Activated naive CD4-positive, alpha-beta T cell treated with anti-CD3 and anti-CD28 coated beads for 36 hours (primary cell): ENCODE measurements at places on chromosomes 1 and 21. TPM values are rescaled to one million over a fixed set of nuclear protein-coding genes. Genes with fewer than 3 reads are reported as not detected.

GRCh38 chr1:181150273-181150672, 61.8 kb downstream of the IER5 start:
- H3K27me3 ChIP-seq, result no peaks in the 10 kb centered on the region
- no peak overlapping the region for H3K27ac ChIP-seq
- H3K36me3 ChIP-seq, result no peaks in the 10 kb centered on the region

SNX7 gene
- total RNA-seq, result not detected

DNA sequence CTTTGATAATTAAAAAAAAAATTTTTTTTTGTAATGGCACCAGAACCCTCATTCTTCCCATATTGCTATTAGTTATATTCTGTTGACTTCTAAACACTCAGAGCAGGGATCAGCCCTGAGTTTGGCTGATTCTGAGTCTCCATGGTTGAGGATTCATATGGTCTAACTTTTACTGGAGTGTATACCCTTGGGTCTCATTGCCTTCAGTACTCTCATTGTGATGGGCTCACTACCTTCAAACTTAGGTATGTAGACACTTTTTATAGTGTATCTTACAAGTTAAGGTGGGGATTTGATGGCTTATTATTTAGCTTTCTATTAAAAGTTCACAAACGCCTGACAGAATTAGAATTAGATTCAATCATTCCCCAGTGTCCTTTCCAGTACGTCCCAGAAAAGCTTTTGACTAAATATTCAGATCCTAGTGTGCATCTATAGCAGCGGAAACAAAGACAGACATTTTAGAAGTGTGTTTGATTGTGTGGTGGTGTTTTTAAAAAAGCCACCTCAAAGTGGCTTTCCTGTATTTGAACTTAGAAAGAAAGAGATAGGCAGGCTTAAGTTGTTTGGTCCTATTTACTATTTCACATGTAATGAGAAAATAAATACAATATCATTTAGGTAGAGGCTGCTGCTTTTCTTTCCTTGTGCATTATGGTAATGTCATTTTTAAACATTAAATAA, 1.4 kb downstream of the MACF1 start:
- H3K27me3 ChIP-seq, result no peaks in the 10 kb centered on the region
- peaks cover 44% of the 10 kb centered on the region for H3K4me1 ChIP-seq
- H3K36me3 ChIP-seq, result peaks cover 14% of the 10 kb centered on the region
- H3K27ac ChIP-seq, result peak overlapping the region; percentile 98
- peak overlapping the region; percentile 81 for H3K4me3 ChIP-seq

C1QB gene
- not detected for total RNA-seq

DNA sequence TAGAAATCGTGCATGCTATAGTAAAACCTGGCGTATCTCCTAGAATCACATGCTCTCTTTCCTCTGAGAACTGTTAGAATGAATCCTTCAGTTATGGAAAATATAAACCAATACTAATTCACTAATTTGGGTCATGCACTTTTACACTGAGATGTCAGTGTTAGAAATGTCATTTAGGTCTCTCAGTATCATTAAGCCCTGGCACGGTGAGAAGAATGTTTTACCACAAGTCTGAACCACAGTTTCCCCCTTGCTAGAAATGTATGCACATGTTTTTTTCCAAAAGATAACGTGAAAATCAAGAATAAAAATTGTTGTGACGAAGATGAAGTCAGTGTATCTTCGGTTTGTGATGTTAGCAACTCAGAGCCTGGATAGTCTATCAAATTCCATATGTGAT, 1062.7 kb upstream of the NCAM2 start:
- H3K27me3 ChIP-seq, result no peaks in the 10 kb centered on the region
- DNase-seq, result no peak
- no peak overlapping the region for H3K27ac ChIP-seq
- H3K4me3 ChIP-seq, result no peak overlapping the region
- no peaks in the 10 kb centered on the region for H3K4me1 ChIP-seq

- no peak for DNase-seq
- no peak overlapping the region for H3K27ac ChIP-seq
- H3K36me3 ChIP-seq, result peaks cover 5% of the 10 kb centered on the region
- H3K4me1 ChIP-seq, result peaks cover 16% of the 10 kb centered on the region
- no peaks in the 10 kb centered on the region for H3K27me3 ChIP-seq
Observed at GRCh38 chr21:41894922-41895557, 15.9 kb upstream of the PRDM15 start.

GRCh38 chr21:14603202-14603601, 57.1 kb upstream of the SAMSN1 start:
- no peaks in the 10 kb centered on the region for H3K27me3 ChIP-seq
- no peak overlapping the region for H3K4me3 ChIP-seq
- DNase-seq, result no peak
- H3K4me1 ChIP-seq, result peaks cover 24% of the 10 kb centered on the region
- no peaks in the 10 kb centered on the region for H3K36me3 ChIP-seq

DNA sequence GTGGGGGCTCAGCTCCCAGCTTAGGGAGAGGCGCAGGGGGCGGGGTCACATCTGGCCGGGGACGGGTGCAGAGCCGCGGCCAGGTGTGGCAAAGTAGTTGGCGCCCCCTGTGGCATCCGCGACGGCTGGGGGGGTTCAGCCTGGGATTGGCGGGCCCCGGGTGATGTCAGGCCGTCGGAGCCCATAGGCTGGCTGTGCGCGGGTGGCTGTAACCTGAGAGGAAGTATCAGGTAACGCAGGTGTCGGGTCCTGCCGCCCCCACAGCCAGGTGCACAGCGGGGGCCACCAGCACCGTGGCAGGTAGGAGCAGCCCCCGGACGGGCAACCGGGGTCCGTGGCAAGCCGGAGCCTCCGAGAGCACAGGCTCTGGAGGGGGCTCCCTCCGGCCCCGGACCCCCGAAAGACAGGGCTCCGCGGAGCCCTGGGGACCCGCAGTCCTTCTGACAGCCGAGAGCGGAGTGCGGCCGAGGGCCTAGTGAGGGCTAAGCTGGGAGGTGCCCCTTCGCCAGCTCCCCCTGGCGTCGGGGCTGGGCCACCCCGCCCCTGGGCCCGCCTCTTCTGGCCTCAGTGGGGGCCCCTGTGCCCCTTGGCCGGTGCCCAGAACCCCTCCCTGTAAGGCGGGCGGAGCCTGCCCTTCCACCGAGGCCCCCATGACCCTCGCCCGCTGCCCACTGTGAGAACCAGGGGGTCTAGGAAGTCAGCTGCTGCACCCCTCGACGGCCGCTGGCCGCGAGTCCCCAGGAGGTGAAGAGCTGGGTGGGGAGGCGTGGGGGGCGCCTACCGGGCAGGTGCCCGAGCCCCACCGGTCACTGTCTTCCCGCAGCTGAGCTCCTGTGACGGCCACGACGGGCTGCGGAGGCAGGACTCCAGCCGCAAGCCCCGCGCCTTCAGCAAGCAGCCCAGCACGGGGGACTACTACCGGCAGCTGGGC, 17.9 kb downstream of the TNFRSF25 start:
- no peak overlapping the region for H3K27ac ChIP-seq
- peaks cover 15% of the 10 kb centered on the region for H3K4me1 ChIP-seq
- peaks cover 54% of the 10 kb centered on the region for H3K27me3 ChIP-seq
- peak; percentile 34 for DNase-seq
- H3K4me3 ChIP-seq, result no peak overlapping the region

PYHIN1 gene
- 4.1 TPM for total RNA-seq

- H3K36me3 ChIP-seq, result no peaks in the 10 kb centered on the region
- H3K4me1 ChIP-seq, result no peaks in the 10 kb centered on the region
- H3K27ac ChIP-seq, result no peak overlapping the region
- peaks cover 29% of the 10 kb centered on the region for H3K27me3 ChIP-seq
- no peak overlapping the region for H3K4me3 ChIP-seq
Observed at GRCh38 chr21:37724201-37724600, 192.1 kb downstream of the KCNJ6 start.

DNA sequence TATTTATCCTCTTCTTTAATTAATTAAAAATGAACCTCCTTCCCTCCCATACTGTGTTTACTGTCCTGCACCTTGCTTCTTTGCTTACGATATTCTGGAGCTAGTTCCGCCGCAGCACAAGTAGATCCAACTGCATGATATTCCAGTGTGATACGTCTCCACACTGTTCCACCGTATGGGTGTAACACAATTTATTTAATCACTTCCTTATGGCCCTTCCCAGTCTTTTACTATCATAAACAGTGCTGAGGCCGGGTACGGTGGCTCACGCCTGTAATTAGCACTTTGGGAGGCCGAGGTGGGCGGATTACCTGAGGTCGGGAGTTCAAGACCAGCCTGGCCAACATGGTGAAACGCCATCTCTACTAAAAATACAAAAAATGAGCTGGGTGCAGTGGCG, 25.7 kb downstream of the CNST start:
- no peak overlapping the region for H3K27ac ChIP-seq
- peaks cover 33% of the 10 kb centered on the region for H3K36me3 ChIP-seq
- no peak for DNase-seq
- H3K4me1 ChIP-seq, result peaks cover 59% of the 10 kb centered on the region
- no peaks in the 10 kb centered on the region for H3K27me3 ChIP-seq

WNT4 gene
- not detected for total RNA-seq

LORICRIN gene
- total RNA-seq, result not detected
